ENCODE measurements at places on chromosomes 5 and 9. TPM values are rescaled to one million over a fixed set of nuclear protein-coding genes. Genes with fewer than 3 reads are reported as not detected.

- DNase-seq = no peak
Measured at GRCh38 chr5:103490030-103490739, 72.4 kb downstream of the NUDT12 start.

GRCh38 chr5:154899151-154899816 is 38.7 kb downstream of the GEMIN5 start:
- no peak for DNase-seq

- DNase-seq = no peak
Measured at GRCh38 chr5:192970-193831, 1.9 kb downstream of the LRRC14B start.

GRCh38 chr5:76942581-76942980 is 10.3 kb upstream of the CRHBP start:
- DNase-seq = no peak

DNA sequence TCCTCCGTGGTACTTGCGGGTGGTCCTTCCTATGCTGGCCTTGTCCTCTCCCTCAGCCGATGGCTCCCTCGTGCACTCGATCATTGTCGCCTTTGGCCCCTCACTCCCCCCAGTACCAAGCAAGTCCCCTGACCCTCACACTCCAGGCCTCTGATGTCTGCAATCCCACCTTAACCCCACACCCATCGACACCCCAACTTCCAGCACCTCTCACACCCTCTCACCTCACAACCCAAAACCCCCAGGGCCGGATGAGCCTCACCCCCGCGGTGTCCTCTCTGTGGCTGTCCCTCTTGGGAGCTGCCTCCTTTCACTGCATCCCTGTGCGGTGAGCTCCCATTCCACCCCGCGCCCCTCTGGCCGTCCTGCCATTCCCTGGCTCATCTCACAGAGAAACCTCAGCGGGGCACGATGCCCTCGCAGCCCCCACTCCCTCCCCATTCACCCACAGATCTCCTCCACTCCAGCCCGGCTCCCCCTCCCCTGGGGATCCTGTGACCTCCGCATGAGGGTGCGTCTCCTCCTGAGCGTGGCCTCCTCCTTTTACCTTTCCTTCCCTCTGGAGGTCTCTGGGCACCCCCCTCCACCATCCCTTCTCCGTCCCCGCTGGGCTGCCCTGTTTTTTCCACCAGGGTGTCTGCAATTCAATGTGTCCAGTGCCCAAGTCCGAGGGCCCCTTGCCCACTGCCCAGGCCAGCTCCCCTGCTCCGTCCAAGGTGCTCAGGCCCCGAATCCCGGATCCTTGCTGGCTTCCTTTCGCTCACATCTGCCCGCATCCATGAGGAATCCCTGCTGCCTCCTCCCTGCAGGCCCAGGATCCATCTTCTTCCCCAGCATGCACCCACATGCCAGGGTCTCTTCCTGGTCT is 15.8 kb upstream of the RNU6ATAC start:
- peak; percentile 33 for DNase-seq

GRCh38 chr5:166540156-166540555 is 1751.3 kb upstream of the WWC1 start:
- no peak for DNase-seq

- no peak for DNase-seq
Measured at GRCh38 chr5:75021219-75021618, 31.1 kb downstream of the GCNT4 start.

The IL5 gene
- not detected for total RNA-seq

The MAMDC4 gene
- total RNA-seq = 13.2 TPM
